CD4-positive, alpha-beta T cell treated with Interleukin-17A for 4 hours (primary cell): ENCODE measurements at places on chromosomes 5 and 9.

- no peak for DNase-seq
Observed at GRCh38 chr9:69877852-69878514, 57.4 kb downstream of the CFAP95 start.

DNA sequence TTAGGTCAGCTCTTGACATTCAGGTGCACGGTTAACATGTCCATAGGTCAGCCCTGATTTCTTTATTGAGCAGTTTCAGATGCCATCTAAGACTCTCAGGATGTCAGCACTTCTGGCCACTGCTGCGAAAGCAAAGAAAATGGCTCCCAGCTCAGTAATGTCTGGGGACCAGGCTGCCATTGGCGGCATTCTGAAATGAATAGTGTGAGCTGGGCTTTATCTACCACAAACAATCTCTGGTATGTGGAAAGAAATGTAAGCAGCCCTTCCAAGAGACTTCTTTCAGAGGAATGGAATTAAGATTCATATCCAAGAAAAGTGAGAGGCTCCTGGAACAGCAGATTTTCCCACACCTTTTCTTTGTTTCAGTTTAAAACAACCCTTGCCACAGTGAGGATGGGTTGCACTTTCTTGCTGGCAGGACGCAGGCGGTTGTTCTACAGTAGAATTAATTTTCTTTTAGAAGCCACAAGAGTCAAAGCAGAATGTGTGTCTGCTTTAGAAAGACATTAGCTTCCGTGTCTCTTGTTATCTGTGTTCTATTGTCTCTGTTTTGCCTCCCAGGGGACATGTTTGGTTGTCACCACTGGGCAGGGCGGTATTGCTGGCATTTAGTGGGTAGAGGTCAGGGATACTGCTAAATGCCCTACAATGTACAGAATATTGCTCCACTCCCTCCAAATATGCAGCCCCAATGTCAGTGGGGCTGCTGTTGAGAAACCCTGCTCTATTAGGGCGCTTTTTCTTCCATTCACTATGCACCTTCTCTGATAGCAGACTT lies 149.9 kb upstream of the ANKH start:
- no peak for DNase-seq

DNA sequence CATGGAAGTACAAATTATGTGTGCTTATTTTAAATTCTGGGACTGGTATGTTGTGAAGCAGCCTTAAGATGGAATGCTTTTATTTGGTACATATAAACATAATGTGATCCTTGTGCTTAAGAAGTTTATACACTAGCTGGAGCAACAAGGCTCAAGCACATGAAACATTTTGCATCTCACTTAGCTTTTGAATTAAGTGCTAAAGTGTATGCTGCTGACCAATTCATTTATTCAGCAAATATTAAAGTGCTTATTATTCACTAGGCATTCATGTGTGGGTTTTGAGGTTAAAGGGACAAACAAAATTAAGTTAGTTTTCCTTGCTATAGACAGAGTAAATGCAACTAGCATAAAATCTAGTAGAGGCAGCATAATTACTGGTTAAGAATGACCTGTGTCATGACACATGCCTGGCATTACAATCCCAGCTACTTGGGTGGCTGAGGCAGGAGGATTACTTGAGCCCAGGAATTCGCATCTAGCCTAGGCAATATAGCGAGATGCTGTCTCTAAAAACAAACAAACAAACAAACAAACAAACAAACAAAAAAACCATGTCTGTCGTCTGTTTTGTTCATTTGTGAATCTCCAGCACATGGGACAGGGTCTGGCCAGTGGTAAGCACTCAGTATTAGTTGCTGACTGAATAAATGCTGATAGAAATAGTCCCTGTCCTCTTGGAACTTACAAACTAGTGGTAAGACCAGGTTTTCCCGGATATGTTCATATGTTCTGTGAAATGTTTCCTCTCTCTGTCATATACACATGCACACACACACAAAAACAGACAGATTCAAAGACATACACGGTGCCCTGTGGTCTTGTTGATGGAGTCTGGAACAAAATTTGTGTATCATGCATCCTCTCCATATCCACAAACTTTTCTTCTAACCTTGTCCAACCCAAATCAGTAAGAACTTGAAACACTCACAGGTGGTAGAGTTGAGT lies 41.9 kb upstream of the TNFAIP8 start:
- no peak for DNase-seq

DNA sequence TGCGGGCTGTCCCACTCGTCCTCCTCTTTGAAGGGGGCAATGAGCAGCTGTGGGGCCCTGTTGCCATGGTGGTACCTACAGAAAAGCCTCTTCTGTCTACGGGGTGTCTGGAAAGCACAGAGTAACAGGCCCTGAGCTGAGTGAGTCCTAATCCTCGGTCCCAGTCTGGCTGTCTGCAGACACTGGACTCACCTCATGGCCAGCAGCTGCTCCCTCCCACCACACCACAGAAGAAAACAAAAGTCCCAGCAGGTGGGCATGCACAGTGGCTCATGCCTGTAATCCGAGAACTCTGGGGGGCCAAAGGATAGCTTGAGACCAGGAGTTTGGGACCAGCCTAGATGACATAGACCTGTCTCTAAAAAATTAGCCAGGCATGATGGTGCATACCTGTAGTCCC lies 19.9 kb downstream of the P4HA2 start:
- no peak for DNase-seq

GRCh38 chr5:15376803-15377202 lies 123.2 kb upstream of the FBXL7 start:
- DNase-seq: no peak
